ENCODE measurements at places on chromosomes 12 and 14.

DNA sequence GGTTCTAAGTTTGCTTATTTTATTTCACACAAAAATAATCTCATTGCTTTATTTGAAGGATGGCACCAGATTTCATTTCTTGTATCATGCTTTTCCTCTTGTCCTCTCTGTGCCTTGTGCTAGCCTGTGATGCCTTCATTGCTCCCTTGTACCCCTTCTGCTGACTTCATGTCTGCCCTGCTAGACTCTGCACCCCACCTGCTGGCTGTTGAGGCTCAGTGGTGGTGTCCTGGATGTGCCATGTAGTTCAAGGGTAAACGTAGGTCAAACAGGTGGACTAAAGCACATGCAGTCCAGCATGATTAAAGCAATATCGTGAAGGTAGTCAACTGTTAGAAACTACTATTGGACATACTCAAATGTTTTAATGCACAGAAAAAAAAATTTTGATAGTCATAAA is 21.6 kb downstream of the MRPS35 start:
- no peak for DNase-seq

DNA sequence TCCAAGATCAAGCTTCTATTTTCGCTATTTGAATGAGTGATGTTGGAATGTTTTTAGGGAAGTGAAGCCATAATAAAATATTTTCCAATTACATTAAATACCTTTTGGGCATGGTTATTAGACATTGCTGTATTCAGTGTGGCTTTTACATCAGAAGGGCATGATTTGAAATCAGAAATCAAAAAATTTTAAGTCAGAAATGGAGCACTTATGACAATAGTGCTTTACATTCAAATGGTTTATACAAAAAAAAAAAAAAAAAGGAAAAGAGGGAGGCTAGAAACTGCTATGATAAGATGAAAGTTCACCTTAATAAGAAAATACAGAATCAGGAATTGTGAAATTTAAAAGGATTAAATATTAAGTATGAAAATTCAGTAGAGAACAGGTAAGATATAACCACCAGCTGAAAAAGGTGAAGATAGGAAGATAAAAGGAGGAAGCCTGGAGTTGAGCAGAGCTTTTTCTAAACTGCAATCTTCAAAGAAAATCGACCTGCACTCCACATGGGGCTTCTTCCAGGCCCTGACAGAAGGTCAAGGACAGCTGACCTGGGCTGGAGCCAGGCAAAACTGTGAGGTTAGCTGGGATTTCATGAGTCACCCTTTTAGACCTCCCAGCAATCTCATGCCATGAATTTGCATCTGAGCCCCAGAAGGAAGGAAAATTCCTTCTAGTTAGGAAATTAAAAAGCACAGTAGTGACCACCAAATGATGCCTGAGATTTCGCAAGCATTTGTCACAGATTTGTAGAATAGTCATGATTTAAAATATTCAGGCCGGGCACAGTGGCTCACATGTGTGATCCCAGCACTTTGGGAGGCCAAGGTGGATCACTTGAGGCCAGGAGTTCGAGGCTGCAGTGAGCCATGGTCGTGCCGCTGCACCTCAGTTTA is 23.4 kb upstream of the BMP4 start:
- no peak for DNase-seq

DNA sequence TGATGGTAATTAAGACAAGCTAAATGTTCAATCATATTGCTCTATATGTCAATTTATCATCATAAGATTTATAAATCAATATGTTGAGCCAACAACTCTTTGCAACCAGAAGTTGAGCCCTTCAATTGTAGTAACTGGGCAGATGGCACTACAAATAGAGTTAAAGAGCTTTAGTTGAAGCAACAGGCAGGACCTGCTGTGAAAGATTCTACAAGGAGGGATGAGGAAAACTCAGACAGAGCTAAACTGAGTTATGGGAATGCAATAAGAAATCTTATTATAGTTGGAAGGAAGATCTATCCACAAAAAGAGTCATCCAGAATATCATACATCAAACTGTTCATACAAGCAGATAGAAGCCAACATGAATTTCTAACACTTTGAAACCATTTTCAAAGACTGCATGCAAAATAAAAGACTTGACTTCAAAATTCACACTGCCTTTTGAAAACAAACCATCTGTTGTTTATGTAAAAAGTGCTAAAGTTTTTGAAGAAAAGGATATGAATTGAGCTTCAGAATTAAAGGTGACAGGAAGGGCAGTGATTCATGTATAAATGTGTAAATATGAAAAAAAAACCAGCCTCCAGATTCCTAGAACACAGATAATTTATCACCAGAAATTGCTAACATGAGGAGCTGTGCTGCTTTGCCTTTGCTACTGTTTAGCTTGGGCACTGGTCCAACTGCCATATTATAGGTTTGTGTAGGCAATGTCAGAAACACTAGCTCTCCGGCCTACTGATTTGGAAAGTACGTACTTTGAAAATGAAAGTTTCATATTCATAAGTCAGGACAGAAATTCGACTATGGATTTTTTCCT is 133.2 kb downstream of the SLC35F4 start:
- no peak for DNase-seq

GRCh38 chr14:65052832-65053231 is 49.5 kb downstream of the MAX start:
- DNase-seq: no peak

GRCh38 chr14:104999361-104999760 is 13.8 kb downstream of the CLBA1 start:
- no peak for DNase-seq

- DNase-seq: no peak
These were observed 19.9 kb downstream of the PLBD2 start for GRCh38 chr12:113378291-113378690.

GRCh38 chr12:105841840-105842239 is 296.9 kb downstream of the NUAK1 start:
- DNase-seq: no peak

GRCh38 chr12:64610079-64610659 is at the start of gene RASSF3:
RASSF3 (plus strand) TSS chr12:64610495; CDS start chr12:64610633, 138 bp downstream.
- no peak for DNase-seq

DNA sequence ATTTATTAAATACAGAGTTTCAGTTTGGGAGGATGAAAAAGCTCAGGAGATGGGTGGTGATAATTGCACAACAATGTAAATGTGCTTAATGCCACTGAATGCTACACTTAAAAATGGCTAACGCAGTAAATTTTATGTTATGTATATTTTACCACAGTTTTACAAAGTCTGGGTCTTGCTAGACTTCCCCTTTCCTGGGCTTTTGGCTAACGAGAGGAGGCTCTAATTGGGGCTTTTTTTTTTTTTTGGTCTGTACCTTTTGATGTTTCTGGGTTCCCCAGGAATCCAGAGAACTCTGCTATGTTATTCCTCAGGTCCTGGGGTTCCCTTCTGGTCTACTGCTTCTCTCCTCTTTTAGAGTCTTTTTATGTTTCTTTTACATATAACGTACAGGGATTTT is 355.5 kb downstream of the CACNA1C start:
- DNase-seq: no peak

GRCh38 chr12:45284096-45284901 is 68.4 kb downstream of the ANO6 start:
- no peak for DNase-seq

DNA sequence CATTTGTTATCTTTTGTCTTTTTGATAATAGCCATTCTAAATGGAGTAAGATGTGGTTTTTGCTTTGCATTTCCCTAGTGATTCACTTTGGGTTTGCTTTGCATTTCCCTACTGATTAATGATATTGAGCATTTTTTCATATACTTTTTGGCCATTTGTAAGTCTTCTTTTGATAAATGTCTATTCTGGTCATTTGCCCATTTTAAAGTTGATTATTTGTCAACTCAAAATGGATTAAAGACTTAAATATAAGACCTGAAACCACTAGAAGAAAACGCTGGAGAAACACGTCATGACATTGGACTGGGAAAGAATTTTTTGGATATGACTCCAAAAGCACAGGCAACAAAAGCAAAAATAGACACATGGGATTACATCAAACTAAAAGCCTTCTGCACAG is 148.0 kb downstream of the APAF1 start:
- no peak for DNase-seq

DNA sequence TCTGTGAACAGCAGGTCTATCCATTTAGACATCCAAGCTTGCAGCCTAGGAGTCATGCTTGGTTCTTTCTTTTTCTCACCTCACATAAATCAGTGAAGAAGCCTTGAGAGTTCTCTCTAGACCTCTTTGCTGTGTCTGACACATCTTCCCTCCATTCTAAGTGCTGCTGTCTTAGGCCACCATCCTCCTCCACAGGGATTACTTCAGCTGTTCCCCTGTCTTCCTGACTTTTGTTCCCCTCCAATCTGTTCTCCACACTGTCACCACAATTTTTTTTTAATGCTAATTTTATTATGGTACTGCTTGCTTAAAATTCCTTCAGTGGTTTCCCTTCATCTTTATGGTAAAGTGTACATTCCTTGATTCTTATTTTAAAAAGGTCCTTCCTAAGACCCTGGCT is 71.8 kb downstream of the DERA start:
- DNase-seq: no peak

GRCh38 chr14:79111987-79112501 is 941.9 kb downstream of the NRXN3 start:
- no peak for DNase-seq

DNA sequence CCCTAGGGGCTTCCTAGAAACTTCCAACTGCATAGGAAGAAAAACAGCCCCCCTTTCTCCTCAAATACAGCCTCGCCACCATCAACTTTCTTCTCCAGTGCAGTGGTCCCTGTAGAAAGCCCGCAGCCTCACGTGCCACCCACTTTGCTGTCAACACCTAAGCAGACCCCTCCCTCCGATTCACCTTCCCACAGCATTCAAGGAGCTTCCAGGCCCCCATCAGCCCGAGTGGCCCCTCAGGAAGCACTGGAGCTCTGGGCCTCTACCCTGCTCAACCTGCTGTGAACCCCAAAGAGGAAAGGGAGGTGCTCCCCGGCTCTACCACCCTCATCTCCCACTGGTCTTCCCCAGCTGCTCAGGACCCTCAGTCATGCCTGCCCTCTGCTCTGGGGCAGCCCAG is 55.0 kb downstream of the RNF34 start:
- DNase-seq: no peak

- DNase-seq: no peak
These were observed 81.1 kb downstream of the SMOC1 start for GRCh38 chr14:69960296-69960695.

DNA sequence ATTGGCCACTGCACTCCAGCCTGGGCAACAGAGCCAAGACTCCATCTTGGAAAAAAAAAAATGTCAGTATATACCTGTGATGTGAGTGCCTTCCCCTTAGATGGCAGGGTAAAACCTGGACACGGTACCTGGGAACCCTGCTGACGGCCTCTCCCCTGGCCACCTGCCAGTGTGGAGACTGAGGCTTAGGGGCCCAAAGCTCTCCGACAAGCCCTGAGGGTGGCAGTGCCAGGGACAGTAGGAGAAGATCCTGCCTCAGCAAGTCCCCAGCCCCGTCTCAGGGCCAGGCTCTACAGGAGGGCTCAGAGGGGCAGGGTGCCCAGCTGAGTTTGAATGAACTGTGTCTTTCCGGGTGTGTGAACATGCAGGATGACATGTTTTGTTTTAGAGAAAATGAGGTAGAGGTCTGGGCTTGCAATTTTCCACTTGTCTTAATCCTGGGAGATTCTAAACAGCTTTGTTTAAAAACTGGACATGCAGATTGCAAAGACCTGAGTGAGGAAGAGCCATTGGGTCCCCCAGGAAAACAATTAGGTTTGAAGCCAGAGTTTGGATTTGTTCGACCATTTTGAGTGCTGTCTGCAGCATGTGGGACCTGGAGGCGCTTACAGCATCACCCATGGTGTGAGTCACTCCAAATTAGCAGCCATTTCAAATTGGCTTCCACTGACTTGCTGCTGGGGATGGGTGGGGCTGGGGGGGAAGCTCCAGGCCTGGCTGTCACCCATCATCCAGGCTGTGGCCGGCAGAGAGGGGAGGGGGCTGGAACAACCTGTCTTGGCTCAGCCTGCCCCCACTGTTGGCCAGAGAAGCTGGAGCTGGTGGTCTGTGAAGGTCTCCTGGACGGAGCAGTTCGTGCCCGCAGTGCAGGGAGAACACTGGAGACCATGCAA is 10.8 kb downstream of the TSPAN9 start:
- no peak for DNase-seq

- no peak for DNase-seq
These were observed 173.9 kb downstream of the GXYLT1 start for GRCh38 chr12:41970744-41971143.

DNA sequence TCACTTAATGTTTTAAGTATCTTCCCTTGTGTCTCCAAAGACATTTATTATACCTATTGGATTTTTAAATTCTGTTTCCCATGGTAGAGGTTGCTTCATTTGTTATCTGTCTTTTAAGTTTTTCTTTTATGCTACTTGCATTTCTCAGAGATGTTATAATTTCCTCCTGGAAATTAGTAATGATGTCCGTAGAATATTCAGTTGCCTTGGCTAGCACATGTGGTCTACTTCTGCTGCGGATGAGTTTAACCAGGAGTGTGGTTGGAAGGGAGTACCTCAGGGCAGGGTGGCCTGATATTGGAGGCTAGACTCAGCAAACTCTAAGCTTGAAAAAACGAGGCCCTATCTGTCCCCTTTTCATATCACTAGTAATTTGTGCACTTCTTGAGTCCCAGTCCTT is 8.8 kb upstream of the EVL start:
- no peak for DNase-seq

DNA sequence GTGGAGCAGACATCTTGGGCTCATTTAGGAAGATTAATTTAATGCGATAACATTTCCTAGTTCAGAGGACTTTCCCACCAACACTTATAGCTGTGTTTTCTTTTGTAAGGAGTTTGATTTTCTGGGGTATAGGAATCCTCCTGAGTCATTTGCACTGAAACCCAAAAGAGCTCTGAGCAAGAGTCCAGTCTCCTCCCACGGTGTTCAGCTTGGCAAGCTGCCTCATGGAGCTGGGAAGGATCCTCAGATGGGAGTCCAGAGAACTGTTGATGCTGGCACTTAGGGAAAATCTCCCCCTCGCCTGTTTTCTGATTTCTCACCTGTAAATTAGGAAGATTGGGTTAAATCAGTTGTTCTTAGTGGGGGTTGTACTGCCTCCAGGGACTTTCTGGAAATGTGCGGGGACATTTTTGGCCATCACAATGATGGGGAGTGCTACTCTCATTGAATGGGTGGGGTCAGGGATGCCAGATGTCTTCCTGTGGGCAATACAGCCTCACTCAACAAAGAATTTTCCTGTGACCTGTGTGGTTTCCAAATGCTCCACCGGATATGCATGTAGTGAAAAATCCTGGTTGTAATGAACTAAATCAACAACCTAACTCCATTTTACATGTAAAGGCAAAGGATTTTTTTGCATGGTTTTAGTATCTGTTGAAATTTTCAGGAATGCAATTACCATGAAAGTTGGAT is 150.6 kb downstream of the ADCK1 start:
- no peak for DNase-seq

GRCh38 chr12:18922851-18923250 is 184.9 kb downstream of the CAPZA3 start:
- no peak for DNase-seq

GRCh38 chr12:95718006-95718431 is 72.5 kb downstream of the NTN4 start:
- DNase-seq: no peak

DNA sequence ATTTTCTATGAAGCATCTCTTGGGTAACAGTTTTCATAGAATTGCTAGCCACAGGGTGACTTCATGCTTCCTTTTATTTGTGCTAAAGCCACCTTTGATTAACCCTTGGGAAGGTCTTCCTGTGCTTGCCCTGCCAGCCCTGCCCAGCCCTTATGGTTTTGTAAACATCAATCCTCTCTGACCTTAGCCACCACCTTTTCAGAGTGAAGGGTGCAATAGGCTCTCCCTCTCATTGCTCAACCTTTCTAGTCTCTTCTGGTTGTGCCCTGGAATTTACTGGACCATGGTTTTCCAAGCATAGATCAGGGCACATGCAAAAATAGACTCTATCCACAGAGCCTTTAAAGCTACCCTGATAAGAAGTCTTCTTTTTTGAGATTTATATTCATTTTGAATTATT is 77.7 kb upstream of the FRMD6 start:
- DNase-seq: no peak

GRCh38 chr12:15693228-15693911 is 95.8 kb downstream of the EPS8 start:
- no peak for DNase-seq
